ENCODE measurements at places on chromosomes 7 and 10. TPM values are rescaled to one million over a fixed set of nuclear protein-coding genes. Genes with fewer than 3 reads are reported as not detected.

DNA sequence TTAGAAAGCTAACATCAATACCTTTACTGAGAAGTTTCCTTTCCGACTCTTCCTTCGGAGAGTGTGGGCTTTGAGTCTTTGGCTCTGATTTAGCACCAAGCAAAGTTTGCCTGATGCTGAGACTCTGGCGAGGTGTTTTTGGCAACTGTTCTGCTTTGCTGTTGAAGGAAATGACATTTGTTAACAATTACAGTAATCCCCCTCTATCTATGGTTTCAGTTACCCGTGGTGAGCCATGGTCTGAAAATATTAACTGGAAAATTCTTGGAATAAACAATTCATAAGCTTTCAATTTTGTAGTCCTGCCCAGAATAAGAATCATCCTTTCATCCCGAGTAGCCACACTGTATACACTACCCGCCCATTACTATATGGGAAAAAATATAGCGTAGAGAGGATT, 126.3 kb downstream of the ARHGAP21 start:
- DNase-seq, result no peak

- no peak for DNase-seq
These were observed 119.4 kb downstream of the DGKI start for GRCh38 chr7:137727413-137727812.

- DNase-seq, result no peak
These were observed 374.9 kb upstream of the PODXL start for GRCh38 chr7:131931370-131931769.

- DNase-seq, result no peak
These were observed 38.1 kb upstream of the AOAH start for GRCh38 chr7:36762394-36762793.

GRCh38 chr10:96358851-96359540, at the start of gene OPALIN:
OPALIN (minus strand) TSS chr10:96359002; CDS start chr10:96358896, 106 bp downstream.
- DNase-seq, result no peak

- no peak for DNase-seq
These were observed 39.2 kb downstream of the ELMO1 start for GRCh38 chr7:37409461-37409860.

DNA sequence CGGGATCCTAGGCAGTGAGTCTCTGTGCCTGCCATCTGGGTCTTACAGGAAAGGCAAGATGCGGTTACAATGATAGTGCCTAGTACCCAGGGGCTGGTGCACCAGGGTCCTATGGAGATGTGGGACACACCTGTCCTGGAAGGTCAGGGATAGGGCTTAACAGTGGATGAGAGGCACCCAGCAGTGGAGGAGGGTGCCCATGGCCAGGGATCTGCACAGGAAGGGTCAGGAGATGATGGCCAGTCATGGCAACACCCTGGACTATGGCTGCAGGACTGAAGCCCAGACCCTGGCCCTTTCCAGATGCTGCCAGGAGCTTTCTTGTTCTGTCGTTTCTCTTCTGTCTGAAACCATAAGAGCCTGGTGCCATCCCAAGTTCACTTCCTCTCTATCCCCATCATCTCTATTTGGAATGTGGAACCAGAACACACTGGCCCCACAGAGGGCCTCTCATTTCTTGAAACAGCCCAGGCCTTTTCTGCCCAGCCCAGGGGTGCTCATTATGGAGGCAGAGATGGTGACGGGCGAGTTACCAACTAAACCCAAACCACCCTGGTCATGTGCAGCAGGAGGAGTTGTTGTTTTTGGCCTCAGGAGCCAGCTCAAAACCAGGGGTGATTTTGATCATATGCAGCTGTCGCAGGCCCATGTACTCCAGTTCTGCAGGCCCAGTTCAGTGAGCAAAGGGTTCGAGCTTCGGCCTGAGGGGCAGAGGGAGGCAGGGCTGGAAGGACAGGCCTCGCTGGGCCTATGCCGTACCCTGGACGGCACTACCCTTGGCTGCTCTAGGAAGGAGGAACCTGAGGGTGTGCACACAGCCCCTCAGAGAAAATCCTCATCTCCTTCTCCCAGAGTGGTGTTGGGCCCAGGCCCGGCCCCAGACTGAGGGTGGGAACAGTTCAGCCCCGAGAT, 52.6 kb upstream of the GDF10 start:
- no peak for DNase-seq

DNA sequence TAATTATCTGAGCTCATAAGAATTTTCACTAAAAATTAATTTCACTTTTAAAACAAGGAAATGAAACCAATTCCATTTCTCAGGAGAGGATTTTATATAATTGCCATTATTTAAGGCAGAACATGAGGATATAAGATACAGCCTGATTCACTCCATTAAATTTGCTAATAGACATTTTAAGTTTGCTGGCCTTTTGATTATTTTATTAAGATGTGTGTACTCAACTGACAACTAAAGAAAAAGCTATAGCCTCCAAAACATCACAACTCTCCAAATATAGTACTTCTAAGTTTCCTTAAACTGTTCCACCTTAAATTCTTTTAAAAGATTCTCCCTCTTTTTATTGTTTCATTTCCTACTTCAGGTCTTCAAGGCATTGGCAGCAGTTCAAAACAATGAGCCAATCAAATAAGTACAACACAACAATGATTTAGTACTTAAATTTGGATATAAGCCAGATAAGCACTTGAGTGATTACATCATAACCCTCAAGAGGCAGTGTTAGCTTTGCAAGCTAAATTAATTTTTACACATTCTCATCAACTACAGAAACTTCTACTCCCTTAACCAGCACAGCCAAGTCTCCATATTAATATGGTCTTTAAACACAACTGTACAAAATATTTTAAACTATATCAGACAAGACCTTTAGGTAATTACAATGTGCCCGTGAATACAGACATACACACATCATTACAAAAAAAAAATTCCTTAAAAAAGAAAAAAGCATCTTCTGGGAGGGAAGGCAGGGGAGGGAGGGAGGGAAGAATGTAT, 121.8 kb downstream of the KMT2C start:
- no peak for DNase-seq

DNA sequence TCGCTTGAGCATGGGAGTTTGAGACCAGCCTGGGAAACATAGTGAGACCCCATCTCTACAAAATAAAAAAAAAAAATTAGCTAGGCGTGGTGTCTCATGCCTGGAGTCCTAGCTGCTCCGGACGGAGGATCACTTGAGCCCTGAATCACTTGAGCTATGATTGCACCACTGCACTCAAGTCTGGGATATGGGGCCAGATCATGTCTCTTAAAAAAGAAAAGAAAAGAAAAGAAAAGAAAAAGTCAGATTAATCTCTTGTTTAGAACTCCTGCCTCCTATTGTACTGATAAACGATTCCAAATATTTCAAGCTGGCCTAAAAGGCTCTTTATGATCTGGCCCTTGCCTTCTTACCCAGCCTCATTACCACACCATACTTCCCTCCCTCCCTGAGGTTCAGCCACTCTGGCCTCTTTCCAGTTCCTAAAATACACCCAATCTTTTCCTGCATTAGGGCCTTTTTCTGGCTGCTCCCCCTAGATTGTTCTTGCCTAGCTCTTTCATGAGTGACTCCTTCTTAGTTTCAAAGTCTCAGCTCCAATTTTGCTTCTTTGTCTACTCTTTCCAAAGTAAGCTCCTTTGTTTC, 41.7 kb downstream of the VCL start:
- peak; percentile 31 for DNase-seq

GRCh38 chr7:100859856-100860255, 7.3 kb upstream of the TRIP6 start:
- no peak for DNase-seq

GRCh38 chr7:20102982-20103381, 114.2 kb downstream of the MACC1 start:
- no peak for DNase-seq

- DNase-seq, result no peak
These were observed 14.3 kb downstream of the JAZF1 start for GRCh38 chr7:28165961-28166955.

Gene GSTO1
- 255 TPM for total RNA-seq

Gene AKR1C8
- total RNA-seq, result not detected

Gene ATOH7
- not detected for total RNA-seq

Gene TMEM178B
- 29.9 TPM for total RNA-seq
